Psoas muscle (tissue), 8 donors: ENCODE measurements at places on chromosomes 5 and 9. TPM values are rescaled to one million over a fixed set of nuclear protein-coding genes. Genes with fewer than 3 reads are reported as not detected.

The PCDHGB6 gene
- 0.46 TPM for polyA plus RNA-seq

The JADE2 gene
- polyA plus RNA-seq, result 5.0 TPM

The OLFML2A gene
- 4.0 TPM for polyA plus RNA-seq

The CER1 gene
- polyA plus RNA-seq, result not detected

The AK8 gene
- polyA plus RNA-seq, result 0.10 TPM

The TRIP13 gene
- polyA plus RNA-seq, result 0.44 TPM

The BAAT gene
- polyA plus RNA-seq, result 0.31 TPM

The DRD1 gene
- not detected for polyA plus RNA-seq

The MAML1 gene
- 4.6 TPM for polyA plus RNA-seq

The SHOC1 gene
- polyA plus RNA-seq, result not detected

The ANKRD20A1 gene
- 0.20 TPM for polyA plus RNA-seq

The LCN10 gene
- polyA plus RNA-seq, result 4.6 TPM

The IL31RA gene
- not detected for polyA plus RNA-seq

The BTNL3 gene
- 0.01 TPM for polyA plus RNA-seq

The IDNK gene
- polyA plus RNA-seq, result 0.38 TPM

DNA sequence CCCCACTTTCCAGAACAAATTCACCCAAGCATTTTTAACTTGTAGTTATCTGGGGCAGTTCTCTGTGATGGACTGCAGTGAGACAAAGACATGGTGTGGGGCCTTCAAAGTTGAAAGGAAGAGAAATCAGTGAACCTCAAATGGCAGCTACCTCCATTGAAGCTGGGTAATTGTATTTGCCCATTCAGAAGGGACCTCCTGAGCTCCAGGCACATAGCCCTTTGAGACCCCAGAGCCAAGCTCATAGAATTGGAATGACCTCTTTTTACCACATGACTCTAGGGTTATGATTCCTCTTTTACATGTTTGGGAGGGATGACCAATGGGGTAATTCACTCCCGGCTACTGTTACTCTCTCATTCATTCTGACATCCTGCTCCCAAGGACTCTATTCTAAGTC lies 368.4 kb upstream of the ITGA1 start:
- H3K4me3 ChIP-seq, result no peak overlapping the region
- H3K27ac ChIP-seq, result no peak overlapping the region
- no peaks in the 10 kb centered on the region for H3K4me1 ChIP-seq
- no peaks in the 10 kb centered on the region for H3K27me3 ChIP-seq
- H3K36me3 ChIP-seq, result no peaks in the 10 kb centered on the region

GRCh38 chr5:29148073-29148472 lies 2045.4 kb upstream of the CDH6 start:
- no peaks in the 10 kb centered on the region for H3K27me3 ChIP-seq
- H3K4me1 ChIP-seq, result no peaks in the 10 kb centered on the region
- no peak overlapping the region for H3K4me3 ChIP-seq

DNA sequence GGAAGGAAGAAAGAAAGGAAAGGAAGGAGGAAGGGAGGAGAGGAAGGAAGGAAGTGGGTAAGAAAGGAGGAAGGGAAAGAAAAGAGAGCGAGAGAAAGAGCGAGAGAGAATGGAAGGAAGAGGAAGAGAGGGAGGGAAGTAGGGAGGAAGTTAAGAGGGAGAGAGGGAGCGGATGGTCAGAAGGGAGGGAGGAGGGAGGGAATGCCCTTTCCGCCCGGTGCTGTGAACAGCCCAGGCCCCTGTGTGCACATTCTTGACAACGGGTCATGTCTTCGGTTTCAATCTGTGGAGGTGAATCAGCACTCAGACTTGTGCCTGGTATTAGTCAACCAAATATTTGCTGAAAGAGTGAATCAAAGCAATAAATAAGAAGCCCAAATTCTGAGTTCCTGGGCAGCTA lies 39.2 kb downstream of the PRUNE2 start:
- no peaks in the 10 kb centered on the region for H3K36me3 ChIP-seq
- no peaks in the 10 kb centered on the region for H3K27me3 ChIP-seq
- DNase-seq, result no peak
- no peak overlapping the region for H3K27ac ChIP-seq
- no peaks in the 10 kb centered on the region for H3K4me1 ChIP-seq

- DNase-seq, result no peak
- H3K4me1 ChIP-seq, result peaks cover 11% of the 10 kb centered on the region
- no peaks in the 10 kb centered on the region for H3K36me3 ChIP-seq
- H3K27ac ChIP-seq, result no peak overlapping the region
- H3K4me3 ChIP-seq, result no peak overlapping the region
Measured at GRCh38 chr9:132042324-132042723, 37.3 kb downstream of the MED27 start.

DNA sequence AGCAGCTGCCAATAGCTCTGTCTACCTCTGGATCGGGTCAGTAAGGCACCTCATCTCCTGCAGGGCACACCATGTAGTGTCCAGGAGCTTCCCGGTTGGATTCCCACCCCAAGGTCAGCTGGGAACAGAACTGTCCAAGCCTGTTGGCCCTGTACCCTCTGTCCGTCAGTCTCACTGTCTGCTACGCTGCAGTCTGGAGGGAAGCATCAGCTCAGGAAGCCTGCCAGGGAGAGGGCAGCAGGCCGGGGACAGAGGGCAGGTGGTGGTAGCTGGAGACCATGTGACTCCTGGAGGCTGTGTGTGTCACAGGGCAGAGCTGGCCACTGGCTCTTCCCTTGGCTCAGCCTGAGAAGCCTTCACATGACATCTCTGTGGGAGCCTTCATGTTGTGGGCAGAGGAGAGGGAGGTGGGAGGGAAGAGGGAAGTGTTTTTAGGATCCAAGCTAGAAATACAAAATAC lies 134.5 kb downstream of the SEC61B start:
- peak overlapping the region; percentile 85 for H3K27ac ChIP-seq
- H3K36me3 ChIP-seq, result no peaks in the 10 kb centered on the region
- peaks cover 34% of the 10 kb centered on the region for H3K4me1 ChIP-seq
- H3K27me3 ChIP-seq, result no peaks in the 10 kb centered on the region

- H3K27ac ChIP-seq, result no peak overlapping the region
- DNase-seq, result no peak
- H3K27me3 ChIP-seq, result no peaks in the 10 kb centered on the region
- H3K4me1 ChIP-seq, result no peaks in the 10 kb centered on the region
- no peaks in the 10 kb centered on the region for H3K36me3 ChIP-seq
Measured at GRCh38 chr9:16469184-16469583, 401.3 kb downstream of the BNC2 start.

GRCh38 chr9:133472277-133472645 lies 6.6 kb downstream of the SLC2A6 start:
- no peak overlapping the region for H3K27ac ChIP-seq
- no peak for DNase-seq
- no peaks in the 10 kb centered on the region for H3K36me3 ChIP-seq

- H3K4me3 ChIP-seq, result no peak overlapping the region
- no peaks in the 10 kb centered on the region for H3K27me3 ChIP-seq
- H3K36me3 ChIP-seq, result no peaks in the 10 kb centered on the region
- DNase-seq, result no peak
Measured at GRCh38 chr5:133807348-133807747, 161.1 kb downstream of the C5orf15 start.

- H3K36me3 ChIP-seq, result no peaks in the 10 kb centered on the region
- H3K27ac ChIP-seq, result no peak overlapping the region
- no peak for DNase-seq
- H3K4me1 ChIP-seq, result peaks cover 4% of the 10 kb centered on the region
Measured at GRCh38 chr5:133230823-133231578, 179.2 kb downstream of the HSPA4 start.

- H3K4me1 ChIP-seq, result no peaks in the 10 kb centered on the region
- H3K36me3 ChIP-seq, result no peaks in the 10 kb centered on the region
- H3K27me3 ChIP-seq, result no peaks in the 10 kb centered on the region
- no peak overlapping the region for H3K4me3 ChIP-seq
Measured at GRCh38 chr9:95796029-95796428, 79.5 kb upstream of the ERCC6L2 start.

DNA sequence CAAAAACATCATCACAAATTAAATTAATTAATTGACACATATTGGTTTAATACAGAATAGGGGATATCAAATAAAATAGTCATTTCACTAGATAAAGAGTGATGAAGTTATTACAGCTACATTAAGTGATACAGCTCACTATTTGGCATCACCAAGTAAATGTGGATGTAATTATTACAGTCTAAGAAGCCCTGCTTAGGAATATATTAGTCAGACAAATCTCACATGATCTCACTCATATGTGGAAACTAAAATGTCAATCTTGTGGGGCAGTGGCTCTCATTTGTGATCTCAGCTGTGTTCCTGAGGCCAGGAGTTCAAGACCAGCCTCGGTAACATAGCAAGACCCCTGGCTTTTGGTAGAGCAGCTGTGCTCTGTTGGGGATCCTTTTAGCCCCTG lies 233.4 kb upstream of the RGMB start:
- no peaks in the 10 kb centered on the region for H3K36me3 ChIP-seq
- DNase-seq, result no peak
- no peaks in the 10 kb centered on the region for H3K27me3 ChIP-seq
- H3K4me3 ChIP-seq, result no peak overlapping the region
- no peaks in the 10 kb centered on the region for H3K4me1 ChIP-seq

DNA sequence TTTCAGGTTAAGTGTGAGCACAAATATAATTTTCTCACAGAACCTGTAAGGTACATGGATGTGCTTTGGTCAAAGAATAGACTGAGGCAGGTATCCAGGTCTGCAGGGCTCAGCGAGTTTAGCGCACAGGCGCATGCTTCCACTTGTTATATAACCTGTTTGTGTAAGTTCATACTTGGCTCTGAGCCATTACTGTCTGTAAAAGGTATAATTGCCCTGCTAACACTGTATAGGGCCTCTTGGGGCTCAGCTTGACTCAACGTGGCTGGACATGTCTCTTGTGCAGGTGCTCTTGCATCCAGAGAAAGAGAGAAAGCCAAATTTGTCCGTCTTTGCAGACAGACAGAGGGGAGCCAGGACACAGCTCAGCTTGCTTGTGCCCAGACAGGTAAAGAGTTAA lies 759.6 kb downstream of the MTRR start:
- no peak overlapping the region for H3K27ac ChIP-seq
- H3K36me3 ChIP-seq, result no peaks in the 10 kb centered on the region
- DNase-seq, result no peak
- H3K27me3 ChIP-seq, result no peaks in the 10 kb centered on the region
- H3K4me1 ChIP-seq, result no peaks in the 10 kb centered on the region

GRCh38 chr5:252546-252945 lies 18.9 kb upstream of the PDCD6 start:
- H3K27me3 ChIP-seq, result no peaks in the 10 kb centered on the region
- no peak overlapping the region for H3K4me3 ChIP-seq
- DNase-seq, result no peak
- no peak overlapping the region for H3K27ac ChIP-seq
- peaks cover 94% of the 10 kb centered on the region for H3K36me3 ChIP-seq
- no peaks in the 10 kb centered on the region for H3K4me1 ChIP-seq

- H3K4me1 ChIP-seq, result peaks cover 14% of the 10 kb centered on the region
- H3K27me3 ChIP-seq, result no peaks in the 10 kb centered on the region
- no peaks in the 10 kb centered on the region for H3K36me3 ChIP-seq
- H3K27ac ChIP-seq, result no peak overlapping the region
- no peak for DNase-seq
Measured at GRCh38 chr5:149200355-149200754, 59.1 kb downstream of the ABLIM3 start.

GRCh38 chr9:100160021-100160420 lies 61.0 kb downstream of the INVS start:
- H3K27ac ChIP-seq, result no peak overlapping the region
- no peaks in the 10 kb centered on the region for H3K4me1 ChIP-seq
- no peak overlapping the region for H3K4me3 ChIP-seq

DNA sequence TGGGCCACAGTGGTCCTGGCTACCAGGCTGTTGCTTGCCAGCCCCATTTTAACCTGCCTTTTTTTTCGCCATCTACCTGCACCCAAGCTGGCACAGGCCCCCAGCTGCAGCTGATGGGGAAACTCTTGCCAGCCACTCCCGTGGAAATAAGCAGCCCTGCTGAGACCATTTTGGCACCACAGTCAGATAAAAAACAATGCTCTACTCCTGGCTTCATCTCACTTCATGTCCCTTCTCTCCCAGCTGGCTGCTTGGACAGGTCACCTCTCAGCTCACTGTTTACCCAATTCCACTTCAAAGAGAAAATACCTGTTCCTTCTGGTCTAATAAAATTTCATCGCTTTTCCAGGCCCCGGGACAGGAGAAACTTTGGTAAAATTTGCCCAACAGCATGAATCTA lies 322.6 kb upstream of the SLC30A5 start:
- no peaks in the 10 kb centered on the region for H3K36me3 ChIP-seq
- no peaks in the 10 kb centered on the region for H3K27me3 ChIP-seq
- no peak overlapping the region for H3K4me3 ChIP-seq
- DNase-seq, result no peak

DNA sequence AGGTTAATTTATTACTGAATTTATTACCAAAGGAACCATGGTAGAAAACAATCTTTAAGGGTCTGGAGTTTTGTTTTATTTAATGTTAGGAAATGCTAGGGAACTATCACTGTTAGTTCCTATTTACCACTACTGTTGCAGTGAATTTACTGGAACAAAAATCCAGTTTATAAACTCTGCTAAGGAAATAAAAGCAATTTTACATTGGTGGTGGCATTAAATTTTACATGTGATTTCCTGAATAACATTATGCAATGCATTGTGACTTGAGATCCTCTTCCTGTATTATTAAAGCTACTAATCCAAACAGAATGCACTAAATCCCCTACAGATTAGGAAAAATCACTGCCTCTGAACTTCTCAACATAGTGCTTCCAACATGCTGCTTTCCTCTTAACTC lies 599.5 kb upstream of the PTGER4 start:
- H3K4me3 ChIP-seq, result no peak overlapping the region
- no peaks in the 10 kb centered on the region for H3K4me1 ChIP-seq
- no peak overlapping the region for H3K27ac ChIP-seq
- H3K27me3 ChIP-seq, result no peaks in the 10 kb centered on the region

- no peaks in the 10 kb centered on the region for H3K4me1 ChIP-seq
- no peaks in the 10 kb centered on the region for H3K36me3 ChIP-seq
- no peak overlapping the region for H3K4me3 ChIP-seq
- H3K27ac ChIP-seq, result no peak overlapping the region
- no peaks in the 10 kb centered on the region for H3K27me3 ChIP-seq
Measured at GRCh38 chr5:159463590-159464321, 133.5 kb upstream of the IL12B start.

GRCh38 chr9:132210472-132211145 lies 48.8 kb downstream of the NTNG2 start:
- no peak for DNase-seq
- H3K27ac ChIP-seq, result no peak overlapping the region
- no peak overlapping the region for H3K4me3 ChIP-seq
- H3K36me3 ChIP-seq, result no peaks in the 10 kb centered on the region
- H3K27me3 ChIP-seq, result no peaks in the 10 kb centered on the region
- peaks cover 9% of the 10 kb centered on the region for H3K4me1 ChIP-seq
